Naive B cell (primary cell): ENCODE measurements at places on chromosomes 12 and 14. TPM values are rescaled to one million over a fixed set of nuclear protein-coding genes. Genes with fewer than 3 reads are reported as not detected.

DNA sequence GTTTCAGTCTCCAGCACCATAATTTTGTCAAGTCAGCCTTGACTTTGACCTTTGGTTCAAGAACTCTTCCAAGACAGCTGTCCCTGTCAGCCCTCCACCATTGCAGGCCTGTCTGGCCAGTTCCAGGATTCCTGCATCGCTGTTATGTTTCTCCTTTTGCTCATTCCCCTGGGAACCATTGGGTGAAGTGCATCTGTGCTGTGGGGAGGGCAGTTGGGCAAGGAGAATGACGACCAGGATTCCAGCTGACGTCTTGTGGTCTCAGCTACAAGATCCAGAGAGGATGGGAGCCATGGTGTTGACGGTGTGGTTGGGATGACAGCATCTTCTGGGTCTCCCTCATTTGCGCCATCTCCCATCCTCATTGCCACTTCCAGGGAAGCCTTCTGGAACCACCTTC lies 45.9 kb upstream of the SLC24A4 start:
- DNase-seq = no peak

GRCh38 chr14:90536511-90537191 lies 139.8 kb downstream of the CALM1 start:
- no peak for DNase-seq

DNA sequence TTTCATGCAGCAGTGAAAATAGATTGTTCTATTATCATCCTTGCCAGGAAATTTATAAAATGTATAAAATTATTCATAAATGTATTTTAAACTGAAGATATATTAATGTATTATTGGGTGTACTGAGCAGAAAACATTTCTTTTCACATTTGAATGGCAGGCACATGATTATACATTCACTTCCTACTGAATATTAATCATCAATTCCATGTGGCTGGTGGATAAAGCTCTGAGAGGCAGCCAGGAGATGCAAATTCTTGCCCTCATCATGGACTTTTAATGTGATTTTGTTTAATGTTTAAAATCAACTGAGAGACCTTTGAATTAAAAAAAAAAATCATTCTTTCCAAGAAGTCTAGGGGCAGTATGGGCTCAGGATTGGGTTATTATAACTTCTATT lies 40.8 kb downstream of the ANO6 start:
- no peak for DNase-seq

- no peak for DNase-seq
Measured at GRCh38 chr12:117334051-117334450, 27.4 kb downstream of the NOS1 start.

- DNase-seq = no peak
Measured at GRCh38 chr12:66598079-66598478, 80.8 kb downstream of the GRIP1 start.

DNA sequence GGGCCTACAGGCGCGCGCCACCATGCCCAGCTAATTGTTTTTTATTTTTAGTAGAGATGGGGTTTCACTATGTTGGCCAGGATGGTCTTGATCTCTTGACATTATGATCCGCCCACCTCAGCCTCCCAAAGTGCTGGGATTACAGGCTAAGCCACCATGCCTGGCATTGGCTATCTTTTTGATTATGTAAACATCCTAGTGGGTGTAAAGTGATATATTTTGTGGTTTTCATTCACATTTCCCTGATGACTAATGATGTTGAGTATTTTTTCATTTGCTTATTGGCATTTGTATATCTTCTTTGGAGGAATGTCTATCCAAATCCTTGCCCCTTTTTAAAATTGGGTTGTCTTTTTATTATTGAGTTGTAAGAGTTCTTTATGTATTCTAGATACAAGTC lies 16.3 kb downstream of the CREBL2 start:
- DNase-seq = no peak

DNA sequence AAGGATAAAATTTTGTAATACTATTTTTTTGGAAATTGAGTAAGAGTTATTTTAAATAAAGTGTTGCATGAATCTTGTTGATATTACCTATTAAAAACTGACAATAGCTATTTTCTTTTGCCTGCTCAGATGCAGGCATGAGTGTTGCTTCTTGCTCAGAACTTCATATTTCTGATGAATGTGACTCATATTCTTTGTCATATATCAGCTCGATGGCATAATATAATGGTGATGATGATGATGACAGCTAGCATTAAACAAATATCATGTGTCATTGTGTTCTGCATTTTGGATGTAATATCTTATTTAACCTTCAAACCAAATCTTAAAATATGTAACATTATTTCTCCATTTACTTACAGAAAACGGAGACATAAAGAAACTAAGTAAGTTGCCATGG lies 605.5 kb upstream of the FOXG1 start:
- DNase-seq = no peak

DNA sequence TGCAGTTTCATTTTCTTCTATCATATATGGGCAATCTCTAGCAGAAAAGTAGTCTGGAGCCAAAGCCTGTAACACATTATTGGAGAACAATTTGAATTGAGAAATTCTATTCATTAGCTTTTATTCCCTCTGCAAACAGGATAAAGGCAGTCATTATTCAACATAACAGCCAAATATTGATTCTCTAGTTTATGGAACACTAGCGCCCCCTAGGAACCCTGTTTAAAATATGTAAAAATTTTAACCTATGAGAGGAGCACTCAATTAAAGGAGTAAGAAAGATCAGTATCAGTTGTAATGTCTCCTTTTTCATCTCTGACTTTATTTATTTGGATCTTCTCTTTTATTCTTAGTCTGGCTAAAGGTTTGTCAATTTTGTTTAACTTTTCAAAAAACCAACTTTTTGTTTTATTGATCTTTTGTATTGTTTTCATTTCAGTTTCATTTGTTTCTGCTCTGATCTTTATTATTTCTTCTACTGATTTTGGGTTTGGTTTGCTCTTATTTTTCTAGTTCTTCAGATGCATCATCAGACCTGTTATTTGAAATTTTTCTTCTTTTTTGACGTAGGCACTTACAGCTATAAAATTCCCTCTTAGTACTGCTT lies 4.8 kb upstream of the LMNTD1 start:
- no peak for DNase-seq

Gene HOXC12
- polyA plus RNA-seq = not detected

DNA sequence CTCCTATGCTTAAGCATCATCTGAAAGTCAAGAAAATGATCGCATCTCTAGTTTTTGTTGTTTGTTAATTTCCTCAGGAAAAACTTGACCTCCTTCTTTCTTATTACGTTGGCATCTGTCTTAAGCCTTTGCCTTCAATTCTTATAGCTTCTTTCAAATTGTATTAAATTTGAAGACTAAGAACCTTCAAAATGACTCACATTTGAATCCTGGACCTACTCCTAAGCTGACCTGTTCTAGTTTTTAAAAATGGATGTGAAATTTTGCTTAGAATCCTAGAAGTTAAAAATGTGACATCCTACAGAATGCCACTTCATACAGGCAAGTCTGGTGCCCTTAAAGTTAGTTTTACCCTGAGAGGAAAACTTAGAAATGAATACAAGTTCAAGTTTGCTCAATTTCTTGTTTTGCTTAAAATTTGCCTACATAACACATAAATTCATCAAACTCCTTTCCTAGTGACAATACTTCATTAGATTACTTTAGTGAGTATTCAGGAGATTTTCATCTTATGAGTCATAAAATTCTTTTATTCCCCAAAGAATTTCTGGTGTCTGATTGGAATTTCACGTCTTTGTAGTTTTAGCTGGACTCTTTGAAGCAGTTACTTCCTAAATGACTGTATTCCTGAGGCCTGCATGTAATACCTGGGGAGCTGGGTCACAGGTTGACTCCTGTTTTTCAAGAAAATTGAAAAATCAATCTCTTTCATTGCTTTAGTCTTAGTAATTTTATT lies 152.3 kb downstream of the MSRB3 start:
- DNase-seq = no peak

DNA sequence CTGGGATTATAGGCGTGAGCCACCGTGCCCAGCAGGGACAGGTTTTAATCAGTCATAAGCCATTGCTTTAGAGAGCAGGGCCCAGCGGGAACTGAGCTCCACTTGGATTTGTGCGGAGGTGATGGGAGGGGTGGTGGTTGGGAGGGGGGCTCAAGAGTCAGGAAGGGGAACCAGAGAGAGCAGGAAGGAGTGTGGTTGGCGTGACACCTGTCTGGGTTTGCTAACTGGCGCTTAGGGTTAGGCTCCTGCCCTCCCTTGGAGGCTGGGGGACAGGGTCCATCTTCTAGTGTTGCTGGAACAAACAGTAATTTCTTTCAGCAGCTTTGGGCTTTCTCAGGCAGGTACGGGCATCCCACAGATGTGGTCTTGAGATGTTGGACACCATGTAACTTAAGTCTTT lies 7.5 kb upstream of the ALDH2 start:
- no peak for DNase-seq

GRCh38 chr14:34300882-34301734 lies 160.9 kb downstream of the SPTSSA start:
- no peak for DNase-seq

DNA sequence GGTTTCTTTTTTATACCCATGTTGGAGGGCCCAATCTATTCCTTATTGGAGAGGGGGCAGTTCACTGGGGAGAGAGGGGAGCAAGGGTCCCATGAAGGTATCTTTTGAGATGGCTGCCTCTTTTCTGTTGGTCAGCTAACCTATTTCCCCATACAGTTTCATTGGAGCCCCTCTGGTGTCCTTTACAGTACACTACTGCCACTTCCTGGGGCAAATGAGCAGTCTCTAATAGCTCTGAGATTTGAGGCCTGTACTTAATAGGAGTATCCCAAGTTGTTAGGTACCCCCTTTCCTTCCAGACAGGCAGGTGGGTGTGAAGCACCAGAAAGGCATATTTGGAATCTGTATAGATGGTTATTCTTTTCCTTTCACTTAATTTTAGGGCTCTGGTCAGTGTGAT lies 41.3 kb upstream of the RNU6-8 start:
- DNase-seq = no peak

DNA sequence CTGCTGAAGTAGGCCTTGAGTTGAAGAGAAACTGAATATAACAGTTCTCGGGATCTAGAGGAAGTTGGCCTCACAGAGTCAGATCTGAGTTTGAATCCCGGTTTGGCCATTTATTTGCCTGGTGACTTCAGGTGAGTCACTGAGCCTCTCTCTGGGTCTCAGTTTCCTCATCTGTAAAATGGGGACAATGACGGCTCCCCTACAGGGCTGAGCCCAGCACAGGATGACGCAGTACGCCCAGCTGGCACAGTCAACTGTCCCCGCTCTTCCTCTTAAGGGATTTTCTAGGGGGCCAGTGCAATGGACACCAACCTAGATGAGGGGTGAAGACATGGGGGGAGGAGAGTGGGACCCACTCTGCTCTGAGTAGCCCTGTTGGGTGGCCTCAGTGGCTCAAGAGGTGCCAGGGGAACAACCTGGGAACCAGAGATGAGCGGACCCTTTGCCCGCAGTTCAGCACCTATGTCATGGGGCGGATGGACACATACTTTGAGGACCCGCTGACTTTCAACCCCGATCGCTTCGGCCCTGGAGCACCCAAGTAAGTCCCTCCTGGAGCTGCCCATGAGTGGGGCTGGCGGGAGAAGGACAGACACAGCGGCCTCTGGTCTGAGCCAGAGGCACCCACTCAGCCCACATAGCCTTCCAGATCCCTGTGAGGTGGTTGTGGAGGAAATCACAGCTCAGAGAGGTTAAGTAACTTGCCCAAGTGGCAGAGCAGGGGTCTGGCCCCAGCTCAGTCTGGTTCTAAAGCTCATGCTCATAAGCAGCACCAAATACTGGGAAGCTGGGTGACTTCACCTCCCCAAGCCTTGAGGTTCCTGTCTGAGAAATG lies 41.1 kb downstream of the CYP46A1 start:
- no peak for DNase-seq

DNA sequence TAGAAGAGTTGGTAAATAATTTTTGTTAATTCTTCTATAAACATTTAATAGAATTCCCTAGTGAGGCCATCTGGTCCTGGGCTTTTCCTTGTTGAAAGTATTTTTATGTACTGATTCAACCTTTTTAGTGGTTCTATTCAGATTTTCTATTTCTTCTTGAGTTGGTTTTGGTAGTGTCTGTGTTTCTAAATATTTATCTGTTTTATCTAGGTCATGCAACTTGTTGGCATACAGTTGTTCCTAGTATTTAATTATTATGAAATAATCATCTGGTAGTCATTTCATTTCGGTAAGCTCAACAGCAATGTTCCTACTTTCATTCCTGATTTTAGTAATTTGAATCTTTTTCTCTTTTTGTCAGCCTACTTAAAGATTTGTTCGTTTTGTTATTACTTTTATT lies 234.1 kb upstream of the GARIN2 start:
- DNase-seq = no peak

DNA sequence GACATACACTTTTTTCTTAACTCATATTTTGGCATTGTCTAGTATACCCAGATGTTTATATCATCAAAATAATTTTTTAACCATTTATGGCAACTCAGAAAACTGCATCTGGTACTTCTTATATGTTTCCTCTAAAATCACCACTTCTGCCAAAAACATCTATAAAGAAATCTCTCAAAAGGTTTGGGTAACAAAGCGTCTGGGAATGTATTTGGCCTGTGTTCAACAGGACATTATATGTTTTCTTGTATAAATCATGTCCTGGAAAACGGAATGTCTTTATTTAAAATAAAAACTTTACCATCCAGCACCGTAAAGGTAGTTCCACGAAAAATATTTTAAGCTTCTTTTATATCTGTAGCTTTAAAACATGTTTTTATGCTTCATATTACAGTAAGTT lies 36.1 kb upstream of the FBLN5 start:
- DNase-seq = no peak

DNA sequence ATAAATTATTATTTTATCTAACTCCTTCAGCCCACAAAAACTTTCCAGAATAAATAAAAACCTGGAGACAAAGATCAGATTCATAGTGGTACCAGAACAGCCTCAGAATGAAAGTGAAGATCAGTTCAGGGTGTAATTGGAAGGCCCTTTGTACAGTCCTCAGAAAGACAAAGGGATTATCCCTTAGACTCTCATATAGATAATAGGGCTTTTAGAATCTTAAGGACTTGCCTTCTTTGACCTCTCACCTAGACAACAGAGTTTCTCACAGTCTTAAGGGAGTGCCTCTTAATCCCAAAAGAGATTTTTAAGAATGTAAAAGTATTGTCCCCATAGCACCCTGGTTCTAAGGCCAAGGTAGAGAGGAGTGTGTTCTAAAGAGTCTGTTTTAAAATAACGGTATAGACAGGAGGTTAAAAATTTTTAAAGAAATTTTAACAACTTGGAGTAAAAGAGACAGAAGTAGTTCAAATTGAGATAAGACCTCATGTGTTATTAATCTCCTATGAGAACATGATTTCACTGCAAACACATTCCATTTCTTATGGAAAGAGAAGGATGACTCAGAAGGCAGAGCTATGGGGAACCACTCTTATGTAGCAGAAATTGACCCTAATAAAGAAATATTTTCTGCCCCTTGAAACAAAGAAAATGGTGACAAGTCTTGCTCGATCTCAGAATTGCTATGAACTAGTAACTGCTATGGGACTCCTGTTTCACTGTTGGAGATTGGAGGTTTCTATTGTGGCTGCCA lies 24.2 kb upstream of the NOVA1 start:
- DNase-seq = no peak
